ENCODE measurements at places on chromosomes 2 and 18.

DNA sequence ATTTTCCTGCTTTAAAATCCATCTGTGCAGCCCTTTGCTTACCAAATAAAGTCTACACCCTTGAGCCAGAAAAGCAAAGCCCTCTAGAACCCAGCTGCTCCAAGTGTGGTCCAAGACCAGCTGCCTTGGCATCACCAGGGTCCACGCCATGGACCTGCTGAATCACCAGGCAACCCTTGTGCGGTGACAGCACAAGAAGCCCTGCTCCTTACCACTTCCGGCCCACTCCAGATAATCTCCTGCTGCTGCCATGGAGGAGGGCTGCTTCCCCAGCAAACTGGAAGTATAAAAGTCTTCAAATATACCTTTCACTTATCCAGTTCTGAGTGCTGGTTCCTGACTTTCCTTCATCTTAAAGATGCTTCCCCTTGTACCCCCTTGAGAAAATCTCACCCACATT, 106.0 kb upstream of the PKDCC start:
- DNase-seq, result no peak

- no peak for DNase-seq
These were observed 59.9 kb downstream of the KYNU start for GRCh38 chr2:142937347-142937746.

DNA sequence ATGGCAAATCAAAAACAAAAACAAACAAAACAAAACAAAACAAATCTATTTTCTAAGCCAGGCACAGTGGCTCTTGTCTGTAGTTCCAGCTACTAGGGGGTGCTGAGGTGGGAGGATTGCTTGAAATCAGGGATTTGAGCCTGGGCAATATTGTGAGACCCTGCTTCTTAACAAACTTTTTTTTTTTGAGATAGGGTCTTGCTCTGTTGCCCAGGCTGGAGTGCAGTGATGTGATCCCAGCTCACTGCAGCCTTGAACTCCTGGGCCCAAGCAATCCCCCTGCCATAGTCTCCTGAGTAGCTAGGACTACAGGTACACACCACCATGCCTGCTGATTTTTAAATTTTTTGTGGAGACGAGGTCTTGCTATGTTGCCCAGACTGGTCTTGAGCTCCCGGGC, 6.2 kb downstream of the HPCAL1 start:
- DNase-seq, result no peak

GRCh38 chr2:47238638-47239037, 83.5 kb upstream of the STPG4 start:
- no peak for DNase-seq

GRCh38 chr2:43326101-43326825, 99.9 kb upstream of the ZFP36L2 start:
- no peak for DNase-seq

DNA sequence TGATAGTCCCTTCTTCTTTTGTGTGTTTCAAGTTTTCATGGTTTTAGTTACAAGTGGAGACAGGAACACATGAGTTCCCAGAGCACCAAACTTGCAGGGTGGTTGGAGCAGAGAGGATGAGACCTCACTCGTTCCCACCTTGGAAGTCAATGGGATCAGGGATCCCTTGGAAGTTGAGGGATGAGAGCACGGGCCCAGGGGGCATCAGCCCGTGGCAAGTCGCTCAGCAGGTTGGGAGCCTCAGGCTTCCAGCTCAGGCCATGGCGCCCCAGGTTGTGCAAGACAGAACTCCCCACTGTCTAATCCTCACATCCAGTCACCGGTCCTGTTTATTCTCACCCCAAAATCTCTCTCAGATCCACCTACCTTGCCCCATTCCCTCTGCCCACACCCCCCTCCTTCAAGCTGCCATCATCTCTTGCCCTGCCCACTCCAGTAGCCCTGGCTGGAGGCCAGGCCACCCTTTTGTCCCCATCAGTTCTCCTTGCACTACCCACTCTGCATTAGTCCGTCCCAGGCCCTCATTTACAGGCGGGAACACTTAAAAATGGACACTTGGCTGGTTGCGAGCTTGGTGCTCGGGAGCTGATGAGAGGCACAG, 37.6 kb upstream of the FOSL2 start:
- DNase-seq, result no peak

DNA sequence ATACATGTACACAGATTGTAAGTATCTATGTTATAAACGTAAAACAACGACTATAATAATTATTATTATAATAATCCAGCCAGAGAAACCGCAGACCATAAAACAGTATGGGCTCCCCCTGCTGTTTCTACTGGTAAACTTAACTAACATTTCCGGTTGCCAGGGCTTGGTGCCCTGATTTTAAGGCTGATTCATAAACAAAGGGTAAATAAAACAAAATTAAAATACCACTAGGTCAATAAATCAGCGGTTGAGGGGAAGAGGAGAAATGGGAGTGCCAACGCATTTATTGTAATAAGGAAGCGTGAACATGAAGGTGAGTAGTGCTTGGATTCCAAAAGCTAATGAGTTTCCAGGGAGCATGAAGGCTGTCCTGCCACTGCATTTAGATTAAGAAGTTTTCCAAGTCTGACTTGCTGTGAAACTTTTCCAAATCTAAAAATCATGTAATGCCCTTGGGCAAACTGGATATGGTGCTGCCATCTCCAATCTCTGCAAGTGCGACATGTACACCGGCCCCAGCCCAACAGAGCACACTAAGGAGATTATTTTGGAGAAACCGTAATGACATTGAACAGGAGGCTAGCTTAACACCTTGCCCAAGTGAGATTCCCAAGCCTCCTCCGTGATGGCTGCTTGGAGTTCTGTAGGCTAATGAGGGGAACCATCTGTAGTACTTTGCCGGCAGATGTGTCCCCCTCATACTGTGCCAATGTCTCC, 50.7 kb upstream of the HNRNPA3 start:
- no peak for DNase-seq

GRCh38 chr2:30653847-30654246, 153.4 kb downstream of the CAPN13 start:
- DNase-seq, result no peak

GRCh38 chr18:72652990-72653593, 109.0 kb upstream of the CBLN2 start:
- no peak for DNase-seq

DNA sequence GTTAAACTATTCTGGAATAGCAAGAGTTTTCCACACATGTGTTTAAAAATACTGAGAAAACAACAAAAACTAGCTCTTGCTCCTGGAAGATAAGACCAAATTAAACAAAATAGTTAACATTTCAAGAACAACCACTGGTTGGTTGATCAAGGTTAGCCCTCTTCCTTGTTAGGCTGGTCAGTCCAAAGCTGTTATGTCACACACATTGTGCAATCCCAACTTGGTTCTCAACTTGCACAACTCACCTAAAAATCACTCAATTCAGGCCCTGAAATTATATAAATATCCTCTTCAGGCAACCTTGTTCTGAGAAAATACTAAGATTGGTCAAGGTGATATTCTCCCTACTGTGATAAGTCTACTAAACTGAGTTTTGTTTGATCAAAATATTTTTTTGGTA, 169.7 kb upstream of the LRP1B start:
- DNase-seq, result no peak

DNA sequence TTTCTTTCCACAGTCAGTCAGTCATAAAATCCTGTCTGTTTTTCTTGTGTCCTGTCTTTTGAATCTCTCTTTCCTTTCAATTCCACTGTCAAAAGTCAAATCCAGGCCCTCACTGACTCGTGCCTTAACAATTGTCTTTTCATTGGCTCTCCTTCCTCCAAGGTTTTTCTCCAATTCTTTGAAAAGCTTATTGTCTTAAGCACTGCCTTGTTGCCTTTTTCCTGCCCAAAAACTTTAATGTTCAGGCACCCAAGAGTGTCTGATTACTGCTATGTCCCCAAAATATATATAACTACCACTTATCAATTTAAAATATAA, 13.9 kb upstream of the SULT1C4 start:
- DNase-seq, result no peak

- no peak for DNase-seq
These were observed 12.8 kb downstream of the EHBP1 start for GRCh38 chr2:62718225-62718822.

DNA sequence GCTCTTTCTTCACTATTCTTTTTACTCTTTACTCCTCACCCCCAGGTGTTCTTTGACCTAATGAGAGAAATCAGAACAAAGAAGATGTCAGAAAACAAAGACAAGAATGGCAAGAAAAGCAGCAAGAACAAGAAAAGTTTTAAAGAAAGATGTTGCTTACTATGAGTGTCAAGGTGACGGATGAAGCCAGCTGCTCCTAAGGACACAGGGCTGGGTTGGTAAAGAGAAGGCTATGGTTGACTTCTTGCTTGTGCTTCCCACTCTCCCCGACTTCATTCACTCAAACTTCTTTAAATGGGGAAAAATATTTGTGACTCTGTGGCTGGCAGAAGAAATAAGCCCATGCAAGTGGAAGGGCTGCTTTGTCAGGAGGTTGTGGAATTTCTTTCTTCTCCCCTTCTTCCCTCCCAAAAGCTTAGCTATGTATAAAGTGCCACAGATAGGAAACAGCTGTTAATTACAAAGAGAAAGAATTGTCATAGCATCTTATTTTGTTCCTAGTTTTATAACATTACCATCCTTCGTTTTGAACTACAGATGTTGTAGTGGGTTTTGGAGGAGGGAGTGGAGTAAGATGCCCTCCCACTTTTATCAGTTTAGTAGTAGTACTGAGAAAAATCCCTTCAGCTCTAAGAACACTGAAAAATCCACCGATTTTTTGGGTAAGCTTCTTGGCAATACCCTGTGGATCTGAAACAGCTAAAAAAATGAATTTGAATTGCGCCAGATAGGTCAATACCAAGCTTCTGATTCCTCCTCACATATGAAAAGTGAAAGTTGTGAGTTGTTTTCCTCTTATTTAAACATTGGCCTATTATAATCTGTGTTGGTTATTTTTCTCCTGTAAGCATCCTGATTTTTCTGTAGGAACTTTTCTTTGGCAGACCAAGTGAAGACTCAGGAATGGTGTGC, 40.7 kb downstream of the RALB start:
- no peak for DNase-seq

DNA sequence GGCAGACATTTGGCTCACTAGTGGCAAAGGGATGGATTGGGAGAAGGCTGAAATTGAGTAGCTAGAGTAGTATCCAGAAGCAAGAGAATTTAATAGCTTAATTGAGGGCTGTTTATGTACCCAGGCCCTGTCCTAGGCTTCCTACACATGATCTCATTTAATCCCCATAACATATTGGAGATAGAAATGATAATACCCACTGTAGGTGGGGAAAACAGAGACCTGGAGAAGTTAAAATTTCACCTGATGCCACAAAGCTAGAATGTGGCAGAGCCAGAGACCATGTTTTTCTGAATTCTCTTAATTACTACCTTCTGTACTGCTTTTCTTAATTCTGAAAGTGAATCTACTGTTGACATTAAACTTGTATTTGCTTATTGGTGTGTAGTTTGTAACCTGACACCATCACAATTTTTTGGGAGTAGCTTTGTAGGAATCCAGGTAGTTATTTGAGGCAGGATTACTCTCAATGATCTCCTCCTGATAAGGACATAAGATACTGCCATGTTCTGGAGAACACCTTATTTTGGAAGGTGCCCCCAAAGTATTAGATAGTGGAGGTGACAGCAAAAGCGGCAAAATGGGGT, 42.2 kb downstream of the RAB10 start:
- no peak for DNase-seq

DNA sequence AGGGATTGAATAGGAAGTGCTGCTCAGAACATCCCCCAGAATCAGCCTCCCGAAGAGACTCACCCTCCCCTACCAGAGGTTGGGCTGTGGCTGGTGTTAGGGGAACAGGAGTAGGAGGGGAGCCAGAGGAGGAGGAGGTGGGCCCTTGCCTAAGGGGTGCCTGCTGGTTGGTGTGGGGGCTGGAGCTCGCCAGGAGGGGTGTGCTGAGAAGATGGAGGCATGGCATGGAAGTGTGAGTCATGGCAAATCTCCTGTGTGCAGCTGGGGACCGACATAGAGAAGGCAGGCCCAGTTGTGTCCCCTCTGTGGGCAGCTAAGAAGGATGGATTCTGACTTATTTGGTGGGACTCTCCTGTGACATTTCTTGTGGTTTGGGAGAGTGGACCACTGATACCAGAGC, 73.7 kb downstream of the DGKD start:
- no peak for DNase-seq

Measured in activated T-helper 1 cell treated with anti-CD3 and anti-CD28 coated beads, Interleukin-2, amount 50 U/mL, for 16 hours (primary cell).